ENCODE measurements at places on chromosomes 11 and 22. TPM values are rescaled to one million over a fixed set of nuclear protein-coding genes. Genes with fewer than 3 reads are reported as not detected.
A peak's percentile ranks its signal among the peaks of the same experiment; 100 is the strongest.

DNA sequence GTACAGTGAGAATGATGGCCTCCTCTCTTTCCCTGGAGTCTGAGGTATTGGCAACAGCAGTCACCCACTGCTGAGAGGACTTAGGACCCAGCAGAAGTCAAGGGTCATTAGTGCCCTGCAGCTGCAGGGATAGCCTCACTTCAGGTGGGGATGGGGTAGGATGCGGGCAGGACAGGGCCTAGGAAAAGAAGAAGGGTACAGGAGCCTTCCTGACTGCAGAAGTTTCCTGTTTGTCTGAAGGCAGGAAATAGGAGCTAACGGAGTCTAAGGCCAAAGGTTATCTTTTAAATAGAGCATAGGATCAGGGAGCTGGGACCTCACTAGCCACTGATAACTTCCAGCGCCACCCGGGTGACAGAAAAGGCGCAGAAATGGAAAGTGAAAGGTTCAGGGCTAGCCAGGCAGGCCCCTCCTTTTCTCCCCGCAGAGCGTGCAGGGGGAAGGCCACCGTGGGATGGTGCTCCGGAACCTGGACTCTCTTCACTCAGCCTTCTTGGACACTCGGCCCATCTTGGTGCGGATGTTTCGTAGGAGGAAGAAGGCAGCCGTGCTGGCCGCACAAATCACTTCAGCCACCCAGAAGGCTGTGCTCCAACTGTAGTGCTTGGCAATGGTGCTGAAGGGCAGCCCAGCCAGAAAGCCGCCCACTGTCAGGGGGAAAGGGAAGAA, 6.0 kb downstream of the TRAPPC4 start:
- no peak for DNase-seq

- no peak for DNase-seq
Measured at GRCh38 chr11:112564228-112564955, 303.7 kb upstream of the PLET1 start.

- peak; percentile 76 for DNase-seq
Measured at GRCh38 chr11:68214173-68215086, 1.3 kb upstream of the KMT5B start.

IL18 gene
- total RNA-seq = 49.9 TPM

Data from upper lobe of right lung (tissue), 1 donor.